NCI-H187 (cell line): ENCODE measurements at places on chromosomes 1 and 21.

DNA sequence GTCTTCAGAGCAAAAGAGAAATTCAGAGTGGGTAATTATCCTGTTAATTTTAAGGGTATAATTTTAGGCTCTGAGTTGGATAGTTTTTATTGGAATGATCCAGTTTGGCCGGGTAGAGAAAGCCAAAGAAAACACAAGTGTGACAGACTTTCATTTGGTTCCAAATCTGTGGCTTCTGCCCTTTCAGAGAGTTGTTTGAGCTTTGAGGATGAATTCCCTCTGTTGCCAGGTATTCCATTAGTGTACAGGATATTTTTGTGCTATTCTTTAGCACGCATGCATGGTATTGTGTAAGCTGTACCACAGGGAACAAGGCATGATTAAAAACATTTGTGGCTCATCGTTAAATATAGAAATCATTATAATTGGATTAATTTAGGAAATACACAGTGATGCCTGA is 384.4 kb downstream of the ADGRL2 start:
- DNase-seq, result no peak

GRCh38 chr1:217472915-217473314 is 158.0 kb downstream of the GPATCH2 start:
- no peak for DNase-seq

- no peak for DNase-seq
Measured at GRCh38 chr1:2314273-2314802, 77.0 kb downstream of the MORN1 start.

DNA sequence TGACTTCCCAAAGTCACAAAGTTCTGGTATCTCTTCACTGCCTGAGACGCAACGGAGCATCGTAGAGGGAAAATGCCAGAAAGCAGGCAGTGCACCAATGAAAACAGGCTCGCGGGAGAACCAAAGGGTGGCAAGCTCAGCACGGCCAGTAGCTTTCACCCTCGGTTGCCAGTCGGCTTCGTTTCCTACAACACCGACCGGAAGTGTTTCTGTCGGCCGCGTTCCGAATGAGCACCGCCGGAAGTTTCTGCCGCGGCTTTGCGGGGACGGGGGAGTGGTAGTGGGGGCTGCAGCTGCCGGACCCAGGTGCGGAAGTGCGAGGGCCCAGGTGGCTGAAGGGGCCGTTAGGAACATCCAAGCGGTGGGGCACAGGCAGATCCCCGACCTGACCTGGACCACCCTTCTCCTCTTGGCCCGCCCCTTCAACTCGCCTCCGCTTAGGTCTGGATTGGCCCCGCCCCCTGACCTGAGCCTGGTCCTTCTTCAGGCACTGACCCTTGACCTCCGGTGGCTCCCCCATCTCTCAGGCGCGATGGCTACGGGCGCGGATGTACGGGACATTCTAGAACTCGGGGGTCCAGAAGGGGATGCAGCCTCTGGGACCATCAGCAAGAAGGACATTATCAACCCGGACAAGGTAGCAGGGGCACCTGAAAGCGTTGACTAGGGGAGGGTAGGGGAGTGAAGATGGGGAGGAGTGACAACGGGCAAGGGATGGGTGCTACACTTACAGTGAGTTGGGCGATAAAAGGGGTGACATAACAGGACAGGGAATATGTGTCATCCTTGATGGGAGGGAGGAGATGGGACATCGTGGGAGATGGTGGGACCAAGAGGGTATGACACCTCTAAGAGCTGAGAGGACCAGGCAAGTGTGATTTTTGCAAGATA is at the start of gene DMAP1:
Gene DMAP1, plus strand, starts transcription at position 250 of the 891 bp plus-strand sequence. Its CDS starts 283 bp downstream, at position 533.
- peak; percentile 73 for DNase-seq

DNA sequence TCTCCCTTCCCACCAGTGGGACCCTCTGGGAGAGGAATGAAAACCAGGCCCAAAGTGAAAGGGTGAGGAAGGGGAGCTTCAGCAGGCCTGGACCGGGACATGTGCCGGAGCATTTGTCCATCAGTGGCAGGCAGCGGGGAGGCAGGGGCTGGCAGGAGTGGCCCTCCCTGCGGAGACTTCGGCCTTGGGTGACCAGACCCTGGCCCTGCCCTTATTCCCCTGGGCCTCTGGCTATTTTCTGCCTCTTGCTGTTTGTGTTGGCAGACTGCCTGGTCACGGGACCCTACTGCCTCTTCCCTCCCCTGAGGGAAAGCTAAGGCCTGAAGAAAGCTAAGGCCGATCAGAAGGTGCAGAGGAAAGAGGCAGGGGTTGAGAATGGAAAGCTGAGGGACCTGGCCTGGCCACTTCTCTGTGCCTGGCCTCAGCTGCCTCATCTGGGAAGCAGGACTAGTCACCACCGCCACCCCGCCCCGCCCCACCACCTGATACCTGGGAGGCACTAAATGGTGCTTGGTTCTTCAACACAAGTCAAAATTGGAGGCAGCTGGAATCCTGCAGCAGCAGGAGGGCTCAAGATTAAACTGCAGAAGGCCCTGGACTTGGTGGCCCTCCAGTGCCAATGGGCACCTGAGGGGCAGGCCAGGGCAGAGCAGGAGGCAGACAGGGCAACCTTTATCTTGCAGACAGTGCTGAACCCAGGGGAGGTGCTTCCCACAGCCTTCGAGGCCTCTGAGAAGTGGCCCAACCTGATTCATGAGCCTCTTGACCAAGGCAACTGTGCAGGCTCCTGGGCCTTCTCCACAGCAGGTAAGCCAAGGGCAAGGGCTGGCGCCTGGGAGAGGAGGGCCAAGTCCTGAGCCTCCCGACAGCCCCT is 7.9 kb downstream of the TINAGL1 start:
- DNase-seq, result no peak

- no peak for DNase-seq
Measured at GRCh38 chr1:178086294-178086693, 7.6 kb upstream of the RASAL2 start.

- DNase-seq, result no peak
Measured at GRCh38 chr1:68706639-68707317, 209.9 kb upstream of the DEPDC1 start.

GRCh38 chr1:172679000-172679772 is 20.3 kb downstream of the FASLG start:
- DNase-seq, result peak; percentile 50

DNA sequence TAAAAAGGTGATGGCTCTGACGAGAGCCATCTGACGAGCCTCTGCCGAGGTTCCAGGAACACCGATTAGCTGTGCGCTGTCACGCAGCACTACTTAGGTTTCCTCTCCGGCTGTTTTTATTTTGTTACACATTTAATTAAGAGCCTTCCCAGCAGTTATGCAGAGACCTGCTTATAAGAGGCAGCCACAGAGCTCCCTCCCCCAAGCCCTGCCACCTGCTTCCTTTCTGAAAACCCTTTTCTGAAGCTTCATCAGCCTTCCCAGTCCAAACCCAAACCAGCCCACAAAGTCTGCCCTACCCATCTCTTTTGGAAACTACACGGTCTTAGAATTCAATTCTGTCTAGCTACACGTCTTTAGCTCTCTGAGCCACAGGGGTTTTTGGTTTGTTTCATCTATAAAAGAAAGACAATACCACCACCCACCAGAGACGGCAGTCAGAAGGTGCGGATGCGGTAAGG is 49.1 kb downstream of the ERI3 start:
- DNase-seq, result no peak

DNA sequence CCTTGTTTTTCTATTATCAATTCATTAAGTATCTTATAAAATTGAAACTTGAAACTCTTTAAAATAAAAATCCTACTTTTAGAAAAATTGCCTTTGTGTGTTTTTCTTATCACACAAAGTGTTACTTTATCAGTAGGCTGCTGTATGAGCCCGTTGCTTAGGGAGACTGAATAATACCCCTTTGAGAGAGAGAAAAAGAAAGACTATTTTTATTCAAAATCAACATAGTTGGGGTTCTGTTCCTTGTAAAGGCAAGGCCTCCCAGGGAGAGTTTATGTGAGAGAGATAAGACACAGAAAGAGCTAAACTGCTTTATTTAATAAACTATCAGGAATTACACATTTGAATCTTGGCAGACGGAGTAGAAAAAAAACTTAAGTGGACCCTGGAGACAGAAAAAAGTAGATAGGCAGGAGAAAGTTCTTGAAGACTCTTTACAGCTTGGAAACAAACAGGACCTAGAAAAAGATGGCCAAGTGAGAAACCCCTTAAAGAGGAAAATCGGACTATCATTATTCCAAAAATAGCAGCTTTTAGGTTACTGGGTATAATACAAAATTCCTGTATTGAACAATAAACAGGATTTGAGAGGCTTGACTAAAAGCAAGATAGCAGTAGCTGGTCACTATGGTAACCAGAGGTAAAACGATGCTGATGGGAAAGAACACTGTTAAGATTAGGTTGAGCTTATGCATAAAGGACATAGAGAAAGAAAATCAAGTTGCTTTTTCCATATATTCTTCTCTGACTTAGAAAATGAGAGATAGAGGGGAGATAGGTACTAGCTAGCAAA is 170.9 kb downstream of the LRRC7 start:
- DNase-seq, result no peak

GRCh38 chr1:54487571-54488050 is 60.4 kb upstream of the ACOT11 start:
- no peak for DNase-seq

- DNase-seq, result no peak
Measured at GRCh38 chr1:9078015-9078751, 8.7 kb upstream of the SLC2A5 start.

GRCh38 chr21:34313116-34313515 is 50.7 kb upstream of the KCNE2 start:
- no peak for DNase-seq
